Cerebellar cortex (tissue), 1 donor: ENCODE measurements at places on chromosomes 7 and 10.

GRCh38 chr10:69963835-69964710 lies 88.6 kb upstream of the MACROH2A2 start:
- no peak for DNase-seq

GRCh38 chr7:41752615-41753014 lies 49.7 kb upstream of the INHBA start:
- no peak for DNase-seq

DNA sequence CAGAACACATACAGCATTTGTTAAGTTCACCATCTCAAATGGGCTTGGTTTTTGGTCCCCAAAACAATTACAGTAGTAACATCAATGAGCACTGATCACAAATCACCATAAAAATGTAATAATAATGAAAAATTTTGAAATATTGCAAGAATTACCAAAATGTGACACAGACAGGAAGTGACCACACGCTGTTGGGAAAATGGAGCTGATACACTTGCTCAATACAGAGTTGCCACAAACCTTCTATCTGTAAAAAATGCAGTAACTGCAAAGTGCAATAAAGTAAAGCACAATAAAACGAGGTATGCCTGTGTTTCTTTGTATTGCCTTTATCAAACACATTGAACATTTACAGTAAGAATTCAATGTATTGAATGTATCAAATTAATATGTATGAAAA lies 262.7 kb downstream of the CTNNA3 start:
- DNase-seq, result no peak

DNA sequence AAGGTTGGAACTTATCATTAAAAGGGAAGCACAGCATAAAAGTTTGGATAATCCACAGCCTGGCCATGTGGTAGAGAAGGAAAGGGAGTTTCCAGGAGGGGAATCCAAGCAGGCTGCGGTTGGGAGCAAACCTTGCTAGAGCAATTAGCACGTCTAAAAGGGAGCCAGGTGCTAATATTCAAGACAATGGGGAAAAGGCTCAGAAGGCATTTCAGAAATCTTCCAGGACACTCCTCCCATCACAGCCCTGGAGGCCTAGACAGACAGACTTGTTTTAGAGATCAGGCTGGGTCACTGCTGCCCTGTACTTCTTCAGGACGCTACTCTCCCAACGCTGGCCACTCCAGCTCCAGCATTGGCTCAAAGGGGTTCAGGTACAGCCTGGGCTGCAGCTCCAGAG lies 96.2 kb upstream of the KAT6B start:
- DNase-seq, result no peak

- no peak for DNase-seq
Measured at GRCh38 chr10:133100186-133100585, 12.5 kb downstream of the ADGRA1 start.

DNA sequence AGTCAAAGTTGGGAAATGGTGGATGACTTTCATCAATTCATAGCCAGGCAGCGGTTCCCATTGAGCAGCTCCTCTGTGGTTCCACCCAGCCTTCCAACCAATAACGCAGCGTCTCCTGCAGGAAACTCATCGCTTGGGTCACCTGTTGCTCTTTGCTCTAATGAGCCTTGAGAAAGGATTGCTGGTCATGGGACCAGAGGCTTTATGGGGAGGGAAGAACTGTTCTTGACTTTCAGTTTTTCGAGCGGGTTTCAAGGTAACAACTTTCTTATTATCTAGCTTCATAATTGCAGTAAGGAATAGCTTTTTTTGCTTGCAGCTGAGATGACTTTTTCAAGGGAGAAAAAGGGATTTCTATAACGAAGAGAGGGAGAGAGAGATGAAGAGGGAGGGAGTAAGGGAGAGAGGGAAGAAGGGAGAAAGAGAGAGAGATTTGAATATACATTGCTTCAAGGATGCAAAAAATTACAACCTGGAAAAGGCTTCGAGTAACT lies 405 bp upstream of the ENTPD1 start:
- DNase-seq, result no peak

- DNase-seq, result no peak
Measured at GRCh38 chr10:6737080-6737641, 157.1 kb upstream of the PRKCQ start.

- DNase-seq, result no peak
Measured at GRCh38 chr10:83725567-83725966, 413.7 kb upstream of the GHITM start.

- no peak for DNase-seq
Measured at GRCh38 chr10:3180355-3181025, 7.9 kb upstream of the PITRM1 start.

DNA sequence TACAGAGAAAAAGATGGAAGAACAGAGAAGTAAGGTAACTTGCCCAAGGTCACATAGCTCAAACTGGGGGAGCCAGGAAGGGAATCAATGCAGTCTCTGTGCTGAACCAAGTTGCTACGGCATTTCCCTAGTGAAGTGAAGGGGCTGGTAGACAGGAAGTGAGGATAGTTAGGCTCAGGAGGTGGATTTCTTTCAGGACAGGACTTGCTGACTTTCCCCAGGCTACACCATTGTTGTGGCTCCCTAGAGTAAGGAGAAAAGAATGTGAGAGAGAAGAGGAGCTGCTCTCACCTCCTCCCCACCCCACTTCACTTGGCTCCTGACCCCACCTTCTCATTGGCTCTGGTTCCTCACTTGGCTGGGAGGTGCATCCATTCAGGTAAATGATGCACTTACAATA lies 316.9 kb downstream of the INHBA start:
- DNase-seq, result no peak

- DNase-seq, result no peak
Measured at GRCh38 chr10:90313576-90314325, 544.1 kb downstream of the HTR7 start.

GRCh38 chr10:131897297-131897899 lies 3.4 kb upstream of the PPP2R2D start:
- DNase-seq, result no peak
